ENCODE measurements at places on chromosomes 2 and 18.

GRCh38 chr18:45901654-45902210 lies 65.4 kb downstream of the EPG5 start:
- no peak for DNase-seq

- no peak for DNase-seq
Measured at GRCh38 chr18:23053776-23054457, 81.4 kb upstream of the CABLES1 start.

DNA sequence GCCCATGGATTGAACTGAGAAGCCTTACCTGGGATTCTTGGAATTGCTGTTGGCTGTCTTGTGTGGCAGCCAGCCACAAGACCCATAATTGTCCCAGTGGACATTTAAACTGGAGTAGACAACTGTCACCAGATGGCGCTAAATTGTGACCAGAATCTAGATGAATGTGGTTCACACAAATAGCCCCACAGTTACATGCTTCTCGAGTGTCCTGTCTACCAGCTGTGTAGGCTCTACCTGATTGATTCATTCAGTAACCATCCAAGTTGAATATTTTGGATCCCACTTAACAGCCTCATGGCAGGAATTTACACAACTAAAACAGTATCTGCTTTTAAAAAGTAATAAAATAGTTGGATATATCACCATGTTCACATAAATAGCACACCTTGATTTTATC lies 73.2 kb downstream of the MAP4K4 start:
- DNase-seq, result no peak

DNA sequence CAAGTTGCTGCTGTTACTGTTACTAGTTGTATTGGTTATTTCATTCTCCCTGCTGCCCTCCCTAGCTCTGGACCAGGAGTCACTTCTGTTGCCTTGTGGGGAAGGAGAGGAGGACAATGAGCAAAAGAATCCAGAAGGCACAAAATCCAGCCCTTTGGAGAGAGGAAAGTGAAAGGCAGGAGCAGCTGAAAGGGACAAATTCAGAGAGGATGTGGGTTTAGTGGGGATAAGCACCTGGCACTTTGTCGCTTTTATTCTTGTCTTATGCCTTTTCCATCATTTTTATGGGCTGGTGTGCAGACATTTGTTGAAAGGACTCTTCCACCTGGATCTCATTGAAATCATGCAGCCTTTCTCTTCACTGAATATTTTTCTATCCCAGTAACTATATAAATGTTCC lies 24.3 kb upstream of the LTBP1 start:
- no peak for DNase-seq

GRCh38 chr2:3465844-3466481 lies 53.4 kb downstream of the ADI1 start:
- no peak for DNase-seq

DNA sequence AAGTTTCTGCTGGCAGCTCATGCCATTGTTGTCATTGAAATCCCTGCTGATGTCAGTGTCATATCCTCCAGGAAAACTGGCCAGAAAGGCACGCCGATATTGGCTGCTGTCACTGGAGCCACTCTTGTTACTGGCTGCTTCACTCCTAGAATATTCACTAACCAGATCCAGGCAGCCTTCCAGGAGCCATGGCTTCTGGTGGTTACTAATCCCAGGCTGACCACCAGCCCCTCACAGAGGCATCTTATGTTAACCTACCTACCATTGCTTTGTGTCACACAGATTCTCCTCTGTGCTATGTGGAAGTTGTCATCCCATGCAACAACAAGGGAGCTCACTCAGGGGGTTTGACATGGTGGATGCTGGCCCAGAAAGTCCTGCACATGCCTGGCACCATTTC lies 27.0 kb upstream of the MTX2 start:
- DNase-seq, result no peak

- no peak for DNase-seq
Measured at GRCh38 chr2:42613281-42614064, 45.0 kb downstream of the MTA3 start.

DNA sequence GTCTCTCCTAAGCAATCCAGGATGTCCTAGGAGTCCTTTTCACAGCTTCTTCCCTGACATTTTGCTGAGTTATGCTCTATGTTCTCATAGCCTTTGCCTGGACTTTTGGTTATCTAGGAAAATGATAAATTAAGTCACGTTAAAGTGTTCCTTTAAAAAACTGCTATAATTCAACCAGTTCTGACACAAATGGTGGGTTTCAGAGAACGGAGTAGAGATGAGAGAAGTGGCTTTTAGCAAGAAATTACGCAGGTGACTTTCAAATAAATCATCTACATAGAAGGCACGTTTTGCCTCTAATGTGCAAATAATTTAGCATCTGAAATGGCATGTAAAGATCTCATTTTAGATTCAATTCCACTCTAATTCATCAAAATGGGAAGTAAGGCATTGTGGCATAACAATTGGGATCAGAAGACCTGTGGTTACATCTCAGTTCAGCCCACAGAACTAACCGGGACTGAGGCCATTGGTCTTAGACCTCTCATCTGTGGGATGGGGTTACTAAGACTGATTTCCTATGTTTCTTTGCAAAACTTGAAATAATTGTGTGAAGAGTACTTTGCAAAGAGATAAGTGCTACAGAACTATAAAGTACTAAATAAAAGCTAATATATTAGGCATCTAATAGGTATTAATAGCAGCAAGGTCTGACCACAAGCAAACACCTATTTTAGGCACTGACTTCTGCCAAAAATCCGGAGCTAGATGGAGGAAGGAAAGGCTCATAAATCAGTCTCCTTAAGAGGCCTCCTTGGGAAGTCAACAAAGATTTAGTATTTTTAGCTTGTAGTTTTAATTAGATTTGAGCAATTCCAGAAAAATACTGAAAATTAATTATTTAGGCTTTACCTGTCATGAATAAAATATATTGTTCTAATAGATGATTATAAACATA lies 211.4 kb downstream of the PIEZO2 start:
- no peak for DNase-seq

GRCh38 chr2:235860871-235861270 lies 307.3 kb downstream of the GBX2 start:
- no peak for DNase-seq

DNA sequence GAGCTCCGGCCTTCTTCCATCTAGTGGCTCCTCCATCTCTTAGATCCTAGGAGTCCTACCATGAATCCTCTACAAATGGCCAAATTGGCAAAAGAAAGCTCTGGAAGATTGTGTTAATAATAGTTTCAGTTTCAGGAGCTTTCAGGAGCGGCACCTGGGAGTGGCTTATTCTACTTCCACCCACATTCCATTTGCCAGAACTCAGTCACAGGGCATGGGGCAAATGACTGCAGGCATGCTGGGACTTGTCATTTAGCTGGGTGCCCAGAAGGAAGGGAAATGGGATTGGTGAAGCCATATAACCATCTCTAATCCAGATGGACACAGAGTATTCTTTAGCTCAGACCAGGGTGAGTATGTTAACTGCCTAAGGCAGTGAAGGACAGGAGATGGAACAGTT lies 3.6 kb upstream of the LRATD1 start:
- no peak for DNase-seq

DNA sequence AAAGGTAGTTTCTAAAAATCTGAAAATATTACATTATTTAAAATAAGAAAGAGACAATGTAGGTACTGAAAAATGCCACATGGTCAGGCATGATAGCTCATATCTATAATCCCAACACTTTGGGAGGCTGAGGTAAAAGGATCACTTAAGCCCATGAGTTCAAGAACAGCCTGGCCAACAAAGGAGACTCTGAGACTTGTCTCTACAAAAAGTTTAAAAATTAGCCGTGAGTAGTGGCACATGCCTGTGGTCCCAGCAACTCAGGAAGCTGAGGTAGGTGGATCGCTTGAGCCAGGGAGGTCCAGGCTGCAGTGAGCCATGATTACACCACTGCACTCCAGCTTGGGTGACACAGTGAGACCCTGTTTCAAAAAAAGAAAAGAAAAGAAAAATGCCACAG lies 21.8 kb downstream of the ATAD2B start:
- no peak for DNase-seq

DNA sequence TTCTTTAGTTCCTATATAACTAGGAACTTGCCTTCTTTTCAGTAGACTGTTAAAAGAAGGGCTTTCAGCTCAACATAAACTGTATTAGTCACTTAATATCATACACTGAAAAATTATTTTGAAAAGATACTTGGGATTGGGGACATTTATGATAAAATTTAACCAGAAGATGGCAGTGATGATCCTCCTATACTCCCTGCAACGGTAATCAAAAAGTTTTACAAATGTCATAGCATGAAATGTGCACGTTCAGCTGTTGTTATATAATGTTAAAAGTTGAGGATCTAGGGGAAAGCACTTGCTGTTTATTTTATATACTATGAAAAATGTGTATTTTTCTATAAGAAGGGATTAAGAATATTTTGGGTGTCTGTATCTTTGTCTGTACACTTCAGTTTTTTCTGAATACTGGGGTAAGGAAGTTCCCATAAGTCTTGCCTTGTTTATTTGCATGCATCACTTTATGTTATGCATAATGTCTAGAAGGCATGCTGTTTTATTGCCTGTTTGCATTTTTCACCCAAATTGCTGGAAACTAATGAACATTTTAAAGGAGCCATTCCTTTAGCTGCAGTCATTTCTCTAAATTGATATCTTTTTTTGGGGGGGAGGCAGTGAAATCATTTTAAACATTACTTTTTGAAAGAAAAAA lies 19.0 kb downstream of the DYNC1I2 start:
- no peak for DNase-seq

GRCh38 chr2:158091647-158092046 lies 10.0 kb upstream of the UPP2 start:
- no peak for DNase-seq

- DNase-seq, result no peak
Measured at GRCh38 chr18:58831606-58832005, 33.1 kb upstream of the ZNF532 start.

- no peak for DNase-seq
Measured at GRCh38 chr2:74694281-74694680, 40.2 kb downstream of the SEMA4F start.

- no peak for DNase-seq
Measured at GRCh38 chr2:126801473-126801872, 97.2 kb upstream of the TEX51 start.

DNA sequence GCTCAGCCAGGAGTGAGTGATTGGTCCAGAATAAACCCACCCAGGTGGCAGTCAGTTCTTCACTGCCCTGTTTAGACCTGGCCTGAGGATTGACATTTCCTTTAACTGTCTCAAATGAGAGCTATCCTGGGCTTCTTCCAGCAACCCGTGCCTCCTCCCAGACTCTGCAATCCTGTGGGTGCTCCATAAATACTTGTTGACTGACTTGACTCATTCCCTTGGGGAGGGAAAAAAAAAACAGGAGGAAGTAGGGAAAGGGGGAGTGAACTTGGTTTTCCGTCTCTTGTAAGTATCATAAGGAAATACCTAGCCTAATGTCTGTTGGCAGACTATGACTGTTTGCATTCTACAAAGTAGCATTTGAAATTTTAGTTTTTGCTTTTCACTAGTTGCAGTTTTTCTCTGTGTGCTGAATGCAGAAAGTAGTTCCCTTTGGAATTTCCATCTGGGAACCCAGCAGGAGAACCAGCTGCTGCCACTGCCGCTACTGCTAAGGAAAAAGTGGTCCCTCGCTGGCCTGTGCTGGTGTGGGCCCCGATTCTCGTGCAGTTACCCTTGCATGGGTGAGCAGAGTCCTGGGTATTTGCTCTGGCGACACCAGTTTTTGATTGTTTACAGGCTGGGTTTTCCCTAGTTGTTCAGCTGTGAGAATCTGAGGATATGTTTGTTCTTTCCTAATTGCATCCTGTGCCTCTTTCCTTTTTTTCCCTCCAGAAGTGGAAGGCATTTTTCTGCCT lies 78.8 kb downstream of the TGOLN2 start:
- DNase-seq, result no peak

DNA sequence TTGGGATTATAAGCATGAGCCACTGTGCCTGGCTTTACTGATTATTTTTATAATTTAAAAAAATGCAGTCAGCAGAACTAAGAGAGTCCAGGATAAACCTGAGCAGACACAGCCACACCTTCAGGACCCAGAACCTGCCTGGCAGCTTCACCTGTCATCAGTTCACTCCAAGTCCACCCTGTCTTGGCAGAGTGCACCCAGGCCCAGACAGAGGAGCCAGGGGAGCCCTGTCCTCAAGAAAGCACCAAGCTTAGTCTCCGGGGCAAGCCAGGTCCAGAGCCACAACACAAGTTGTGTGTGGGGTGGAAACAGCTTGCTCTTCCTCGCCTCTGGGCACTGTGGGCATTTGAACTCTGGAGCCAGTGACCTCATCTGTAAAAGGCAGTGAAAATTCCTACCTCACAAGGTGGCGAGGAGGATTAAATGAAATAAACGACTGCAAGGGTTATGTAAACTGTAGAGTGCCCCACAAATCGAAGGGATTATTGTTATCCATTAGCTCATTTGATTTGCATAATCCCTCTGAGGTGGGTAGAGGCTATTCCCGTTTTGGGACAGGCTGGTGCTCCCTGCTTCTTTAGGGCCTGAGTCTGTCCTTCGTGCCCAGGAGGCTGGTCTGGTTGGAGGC lies 24.7 kb downstream of the MYCN start:
- no peak for DNase-seq

GRCh38 chr2:241764275-241765241 lies 12.1 kb upstream of the GAL3ST2 start:
- DNase-seq, result no peak

DNA sequence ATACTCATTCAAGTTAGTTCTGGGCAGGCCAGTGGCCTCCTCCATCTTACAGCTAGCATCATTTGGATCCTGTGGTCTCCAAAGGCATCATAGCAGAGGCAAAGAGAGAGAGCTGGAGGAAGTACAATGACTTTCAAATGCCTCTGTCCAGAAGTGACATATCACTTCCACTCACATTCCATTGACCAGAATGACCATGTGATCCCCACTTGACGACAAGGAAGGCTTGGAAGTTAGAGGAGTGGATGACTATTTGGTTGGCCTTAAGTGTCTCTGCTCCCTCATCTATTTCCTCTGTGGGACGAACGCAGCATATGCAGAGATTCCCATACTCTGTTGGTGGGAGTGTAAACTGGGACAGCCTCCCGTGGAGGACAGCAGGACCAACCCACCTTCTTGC lies 27.8 kb upstream of the MLPH start:
- no peak for DNase-seq

GRCh38 chr18:10062302-10063300 lies 148.8 kb downstream of the VAPA start:
- no peak for DNase-seq
